ENCODE measurements at places on chromosomes 3 and 15. TPM values are rescaled to one million over a fixed set of nuclear protein-coding genes. Genes with fewer than 3 reads are reported as not detected.

Gene PLSCR2
- 1.2 TPM for polyA plus RNA-seq

Gene FGF7
- 28.3 TPM for polyA plus RNA-seq

Gene STXBP5L
- polyA plus RNA-seq: 0.16 TPM

Gene GPD1L
- polyA plus RNA-seq: 25.6 TPM

Gene PLCD1
- polyA plus RNA-seq: 20.0 TPM

- peak; percentile 55 for DNase-seq
Measured at GRCh38 chr3:125186261-125186787, 26.2 kb downstream of the SLC12A8 start.

- DNase-seq: no peak
Measured at GRCh38 chr3:85297291-85297690, 338.5 kb downstream of the CADM2 start.

GRCh38 chr15:58264053-58264971, 126.1 kb downstream of the AQP9 start:
- DNase-seq: no peak

GRCh38 chr3:187852842-187853730, 107.8 kb upstream of the BCL6 start:
- no peak for DNase-seq
